Jurkat, Clone E6-1 (cell line): ENCODE measurements at places on chromosomes 4 and X.

- no peak for DNase-seq
These were observed 18.5 kb upstream of the HOPX start for GRCh38 chr4:56699537-56700105.

- no peak for DNase-seq
These were observed 31.3 kb upstream of the CLDN24 start for GRCh38 chr4:183353557-183353956.

- DNase-seq, result no peak
These were observed 90.9 kb downstream of the EGF start for GRCh38 chr4:110003401-110004187.

GRCh38 chr4:142081025-142081424 is 444.6 kb downstream of the IL15 start:
- DNase-seq, result no peak

GRCh38 chr4:147640331-147640730 is 23.1 kb downstream of the TMEM184C start:
- DNase-seq, result no peak

DNA sequence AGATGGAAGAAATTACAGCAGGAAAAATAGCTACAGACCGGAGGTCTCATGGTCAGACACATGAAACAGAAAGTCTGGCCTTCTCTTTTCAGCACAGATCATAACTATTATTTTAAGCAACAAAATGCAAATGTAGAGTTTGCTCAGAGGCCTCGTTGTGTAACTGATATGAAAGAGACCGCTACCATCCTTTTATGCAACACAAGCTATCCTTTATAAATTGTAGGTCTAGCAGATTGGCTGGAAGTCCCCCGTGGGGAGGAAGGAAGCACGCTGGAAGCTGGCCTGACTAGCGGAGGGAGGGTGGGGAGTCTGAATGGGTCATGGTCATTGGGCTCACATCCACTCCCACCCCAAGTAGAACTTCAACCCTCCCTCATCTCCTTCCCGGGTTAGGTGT is 27.7 kb downstream of the DMP1 start:
- no peak for DNase-seq

- no peak for DNase-seq
These were observed 94.6 kb upstream of the WDR44 start for GRCh38 chrX:118251271-118251670.

DNA sequence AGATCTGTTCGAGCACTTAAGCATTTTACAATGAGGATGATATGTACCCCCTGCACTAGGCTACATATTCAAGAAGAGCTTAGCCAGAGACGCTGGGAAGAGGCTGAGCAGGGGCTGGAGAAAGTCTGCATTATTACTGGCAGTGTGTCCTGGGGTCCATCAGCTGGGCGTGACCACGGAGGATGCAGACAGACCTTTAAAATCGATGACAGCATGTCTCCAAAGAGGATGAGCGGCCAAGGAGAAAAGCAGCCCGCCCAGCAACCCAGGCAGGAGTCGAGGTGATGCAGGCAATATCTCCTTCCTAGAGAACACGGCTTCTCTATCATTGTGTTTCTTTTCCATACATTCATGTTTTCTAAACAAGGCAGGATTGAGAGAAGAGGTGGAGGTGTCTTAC is 300.7 kb downstream of the USP46 start:
- no peak for DNase-seq

DNA sequence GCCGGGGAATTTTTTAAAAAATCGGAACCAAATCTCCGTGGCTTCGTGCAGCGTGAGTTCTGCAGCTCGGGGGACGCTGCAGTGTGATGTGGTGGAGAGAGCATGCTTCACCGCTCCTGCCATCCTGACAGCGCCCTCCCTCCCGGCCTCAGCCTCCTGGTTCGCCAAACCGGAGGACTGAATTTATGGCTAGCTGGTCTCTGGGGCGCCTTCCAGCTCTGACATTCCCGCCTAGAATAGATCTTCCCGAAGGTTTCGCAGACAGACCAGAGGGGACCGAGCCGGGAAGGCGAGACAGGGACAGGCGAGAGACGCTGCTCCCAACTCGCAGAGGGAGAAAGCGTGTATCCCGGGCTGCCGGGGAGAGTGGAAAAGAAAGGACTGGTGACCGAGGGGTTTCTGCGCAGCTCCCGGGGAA is 25.9 kb downstream of the HOPX start:
- DNase-seq, result no peak

DNA sequence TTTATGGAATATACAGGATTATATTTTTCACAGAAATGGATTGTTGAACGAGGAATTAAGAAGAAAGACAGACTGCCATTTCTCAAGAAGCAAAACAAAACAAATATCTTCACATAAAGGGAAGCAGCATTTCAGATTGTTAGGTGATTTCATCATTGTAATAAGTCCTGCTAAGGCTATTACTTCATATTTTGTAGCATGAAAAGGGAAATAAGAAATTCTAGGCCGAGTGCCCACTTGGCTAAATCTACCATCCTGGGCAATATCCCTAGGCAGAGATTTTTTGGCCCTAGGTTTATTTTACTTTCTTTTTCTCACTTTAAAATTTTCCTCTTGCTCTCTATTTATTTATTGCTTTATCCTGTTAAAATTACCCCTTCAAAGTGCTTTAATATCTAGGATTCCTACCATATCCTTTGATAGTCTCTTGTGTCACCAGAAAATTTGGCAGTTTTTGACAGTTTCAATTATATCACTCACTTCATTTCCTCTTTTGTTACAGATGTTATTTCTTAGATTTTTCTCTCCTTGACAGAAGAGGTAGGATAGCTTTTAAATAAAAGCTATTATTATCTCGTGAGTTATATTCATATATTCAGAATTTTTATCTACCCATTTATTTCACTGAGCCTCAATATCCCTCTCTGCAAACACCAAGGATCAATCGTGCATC is 142.3 kb downstream of the PDGFC start:
- no peak for DNase-seq

DNA sequence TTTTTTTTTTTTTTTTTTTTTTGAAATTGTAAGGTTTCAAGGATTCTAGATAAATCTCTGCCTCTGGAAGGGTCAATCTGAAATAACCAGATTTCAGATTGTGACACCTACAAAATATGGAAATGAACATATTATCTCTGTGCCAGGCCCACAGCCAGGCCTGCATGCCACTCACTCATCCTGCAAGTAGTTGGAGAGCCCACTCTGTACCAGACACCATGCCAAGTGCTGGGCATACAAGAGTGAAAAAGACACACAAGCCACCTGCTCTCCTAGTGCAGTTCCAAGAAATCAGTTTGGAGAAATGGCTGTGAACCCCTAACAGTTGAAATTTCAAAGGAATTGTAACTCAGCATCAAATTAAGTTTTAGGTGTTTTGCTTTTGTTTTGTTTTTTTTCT is 145.9 kb upstream of the NOCT start:
- DNase-seq, result no peak

GRCh38 chr4:109648266-109648996 is 54.8 kb downstream of the CASP6 start:
- peak; percentile 59 for DNase-seq

- DNase-seq, result no peak
These were observed 35.1 kb downstream of the RBM47 start for GRCh38 chr4:40594261-40595178.

- no peak for DNase-seq
These were observed 446 bp upstream of the FAM50A start for GRCh38 chrX:154443479-154443910.

DNA sequence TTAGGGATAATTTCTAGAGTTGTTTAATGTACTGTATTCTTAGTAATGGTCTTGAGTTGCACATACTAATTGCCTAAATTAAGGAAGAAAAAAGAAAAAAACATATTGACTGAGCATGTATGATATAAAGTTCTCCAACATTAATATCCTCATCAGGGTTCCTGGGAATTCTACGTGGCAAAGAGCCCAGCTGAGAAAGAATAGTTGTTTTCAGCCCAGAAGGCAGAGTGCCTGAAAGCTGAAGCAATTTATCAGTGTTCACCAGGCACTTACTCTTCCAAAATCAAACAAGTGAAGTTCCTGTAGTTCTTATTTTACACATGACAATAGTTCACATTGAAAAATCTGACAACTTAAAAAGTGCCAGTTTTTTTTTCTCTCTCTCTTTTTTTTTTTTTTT is 27.7 kb downstream of the YIPF7 start:
- DNase-seq, result no peak

DNA sequence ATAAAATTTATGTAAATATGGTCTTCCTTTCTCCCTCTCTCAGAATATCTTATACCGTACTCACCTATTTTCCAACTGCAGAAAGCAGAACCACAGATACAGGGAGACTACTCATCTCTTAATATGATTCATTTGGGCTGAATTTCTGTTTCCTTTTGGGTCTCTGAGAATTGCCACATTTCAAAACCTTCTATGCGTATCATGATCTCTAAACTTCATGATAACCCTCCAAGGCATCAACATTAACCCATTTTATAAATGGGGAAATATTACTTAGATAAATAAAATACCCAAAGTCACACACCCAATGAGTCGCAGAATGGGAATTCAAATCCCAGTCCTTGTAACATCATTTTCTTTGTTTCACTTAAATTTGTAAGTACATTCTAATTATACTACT is 16.6 kb upstream of the PRDM8 start:
- no peak for DNase-seq

DNA sequence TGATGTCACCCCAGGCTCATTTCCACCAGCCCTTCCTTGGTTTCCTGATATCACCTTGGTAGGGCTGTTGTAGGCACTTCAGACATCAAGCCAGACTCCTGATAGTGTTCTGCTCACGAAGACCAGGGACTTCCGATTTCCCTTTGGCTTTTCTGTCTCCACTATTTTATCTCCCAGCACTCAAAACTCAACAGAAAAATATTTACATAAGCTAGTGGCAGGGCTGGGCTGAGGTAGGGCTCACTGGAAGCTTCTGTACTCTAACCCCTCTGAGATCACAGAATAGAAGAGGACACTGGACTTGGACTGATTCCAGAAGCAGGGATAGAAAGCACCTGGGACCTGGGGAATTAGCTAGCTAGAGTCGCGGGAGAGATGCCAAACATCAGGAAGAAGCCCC is 34.4 kb upstream of the EFNB1 start:
- DNase-seq, result no peak

- no peak for DNase-seq
These were observed 22.2 kb downstream of the ARHGAP10 start for GRCh38 chr4:147754037-147754445.

GRCh38 chr4:107647591-107647990 is 72.4 kb downstream of the PAPSS1 start:
- DNase-seq, result no peak

- DNase-seq, result no peak
These were observed 2.5 kb downstream of the PABPC1L2A start for GRCh38 chrX:73076838-73077237.

DNA sequence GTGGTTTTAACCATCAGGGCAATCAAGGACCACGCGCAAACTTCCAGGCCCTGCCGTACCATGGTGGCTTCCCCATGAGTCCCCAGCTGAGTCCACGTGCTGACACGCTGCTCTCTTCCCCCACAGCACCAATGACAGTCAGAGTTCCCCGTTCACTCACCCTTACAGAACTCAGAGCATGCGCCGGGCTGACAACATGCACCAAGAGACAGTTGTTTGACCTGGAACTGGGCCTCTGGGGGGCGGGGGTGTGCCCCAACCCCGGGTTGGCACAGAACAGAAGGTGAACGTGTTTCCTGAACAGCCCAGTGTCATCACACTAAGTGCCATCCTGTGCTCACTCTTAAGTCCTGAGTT is 29.4 kb downstream of the IRF2 start:
- no peak for DNase-seq

DNA sequence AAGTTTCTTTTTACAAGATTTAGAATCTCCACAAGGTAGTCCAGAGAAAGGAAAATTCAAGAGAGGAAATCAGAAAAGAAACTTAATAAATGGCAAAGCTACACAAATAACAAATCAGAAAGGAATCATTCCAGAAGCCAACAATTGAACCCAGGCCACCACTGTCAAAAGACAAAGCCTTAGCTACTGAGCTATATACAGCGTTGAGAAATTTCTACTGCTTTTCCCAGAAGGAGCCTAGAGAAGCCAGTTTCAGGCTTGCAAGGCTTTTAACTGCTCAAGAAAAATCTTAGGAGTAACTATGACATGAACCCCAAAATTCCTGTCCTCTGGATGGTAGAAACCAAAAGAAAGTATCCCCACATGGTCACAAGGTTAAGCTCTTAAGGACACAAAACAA is 129.0 kb downstream of the DMD start:
- no peak for DNase-seq
